ENCODE measurements at places on chromosomes 13 and 19.

GRCh38 chr13:112212533-112212932 lies 145.6 kb downstream of the SOX1 start:
- no peak for DNase-seq

DNA sequence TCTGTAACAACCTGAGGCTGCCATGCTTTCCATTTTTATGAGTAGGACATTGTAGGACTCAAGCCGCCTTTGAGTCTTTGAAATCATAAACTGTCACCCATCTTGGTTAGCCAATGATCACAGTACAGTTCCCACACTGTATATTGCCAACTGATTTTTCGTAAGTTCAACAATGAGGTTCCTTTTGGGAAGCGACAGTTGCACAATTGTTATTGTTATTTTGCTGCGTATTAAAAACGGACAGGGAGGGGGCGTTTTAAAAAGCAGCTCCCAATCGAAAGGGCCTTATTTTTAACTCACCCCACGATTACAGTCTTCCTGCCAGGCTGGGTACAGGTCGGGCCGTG lies 601 bp downstream of the SLC46A3 start:
- DNase-seq: no peak

DNA sequence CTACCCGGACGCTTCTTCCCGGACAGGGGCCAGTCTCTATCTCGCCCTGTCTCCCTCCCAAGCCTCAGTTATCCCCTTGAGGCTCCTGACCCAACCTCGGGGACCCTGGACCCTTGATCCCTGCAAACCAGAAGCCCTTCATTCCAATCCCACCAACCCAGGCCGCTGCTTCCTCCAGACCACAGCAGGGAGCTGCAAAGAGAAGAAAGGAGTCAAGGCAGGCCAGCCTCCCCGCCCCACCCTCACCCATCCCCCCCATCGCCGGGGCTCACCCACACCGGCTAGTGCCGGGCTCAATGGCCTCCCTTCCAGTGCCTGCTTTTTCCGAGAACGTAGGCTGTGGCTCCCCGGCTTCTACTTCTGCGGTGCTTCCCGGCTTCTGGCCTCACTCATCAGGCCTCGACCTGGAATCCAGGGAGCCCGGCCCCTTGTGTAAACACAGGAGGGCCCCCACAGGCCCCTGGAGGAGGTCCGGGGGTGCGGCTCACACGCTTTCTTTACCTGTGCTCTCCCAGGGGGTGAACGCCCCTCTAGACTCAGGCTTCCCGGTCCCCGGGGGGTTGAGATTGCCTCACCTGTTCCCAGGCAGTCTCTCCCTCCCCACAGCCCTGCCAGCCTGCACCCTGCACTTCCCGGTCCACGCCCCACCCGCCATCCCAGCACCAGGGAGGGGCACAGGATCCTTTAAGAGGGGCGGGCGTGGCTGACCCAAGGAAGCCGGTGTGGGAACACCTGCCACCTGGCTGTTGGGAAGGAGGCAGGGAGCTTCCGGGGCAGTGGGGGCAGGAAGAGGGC lies at the start of gene FAM83E:
TSS of gene FAM83E (minus strand) at position 641 of the 795 bp plus-strand sequence. CDS start 1,704 bp downstream, outside the sequence.
- DNase-seq: no peak

- DNase-seq: no peak
These were observed 245.7 kb downstream of the DNAJC15 start for GRCh38 chr13:43269037-43269481.

- DNase-seq: no peak
These were observed 38.7 kb downstream of the EFNA2 start for GRCh38 chr19:1324249-1324805.

- DNase-seq: no peak
These were observed 556.3 kb downstream of the PCDH17 start for GRCh38 chr13:58187881-58188280.

DNA sequence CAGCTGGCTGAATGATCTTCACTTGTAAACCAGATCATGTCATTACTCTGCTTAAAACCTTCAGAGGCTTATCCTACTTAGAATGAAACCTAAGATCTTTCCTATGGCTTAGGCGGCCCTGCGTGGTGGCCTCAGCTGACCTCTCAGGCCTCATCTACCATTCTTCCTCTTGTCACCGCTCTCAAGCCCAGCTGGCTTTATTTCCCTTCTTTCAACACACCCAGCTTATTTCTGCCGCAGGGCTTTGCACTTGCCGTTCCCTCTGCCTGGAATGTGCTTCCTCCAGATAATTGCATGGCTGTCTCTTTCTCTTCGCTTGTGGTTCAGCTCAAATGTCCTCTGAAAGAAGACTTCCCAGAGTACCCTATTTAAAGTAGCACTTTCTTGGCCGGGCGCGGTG lies 3.6 kb upstream of the ASF1B start:
- no peak for DNase-seq

Data from stimulated activated CD4-positive, alpha-beta T cell treated with anti-CD3 and anti-CD28 coated beads, TNF-alpha, amount 100 ng/mL, for 24 hours (primary cell).